ENCODE measurements at places on chromosomes 3 and 15.

- peak; percentile 10 for DNase-seq
Measured at GRCh38 chr3:113912552-113913236, 35.1 kb upstream of the ZDHHC23 start.

DNA sequence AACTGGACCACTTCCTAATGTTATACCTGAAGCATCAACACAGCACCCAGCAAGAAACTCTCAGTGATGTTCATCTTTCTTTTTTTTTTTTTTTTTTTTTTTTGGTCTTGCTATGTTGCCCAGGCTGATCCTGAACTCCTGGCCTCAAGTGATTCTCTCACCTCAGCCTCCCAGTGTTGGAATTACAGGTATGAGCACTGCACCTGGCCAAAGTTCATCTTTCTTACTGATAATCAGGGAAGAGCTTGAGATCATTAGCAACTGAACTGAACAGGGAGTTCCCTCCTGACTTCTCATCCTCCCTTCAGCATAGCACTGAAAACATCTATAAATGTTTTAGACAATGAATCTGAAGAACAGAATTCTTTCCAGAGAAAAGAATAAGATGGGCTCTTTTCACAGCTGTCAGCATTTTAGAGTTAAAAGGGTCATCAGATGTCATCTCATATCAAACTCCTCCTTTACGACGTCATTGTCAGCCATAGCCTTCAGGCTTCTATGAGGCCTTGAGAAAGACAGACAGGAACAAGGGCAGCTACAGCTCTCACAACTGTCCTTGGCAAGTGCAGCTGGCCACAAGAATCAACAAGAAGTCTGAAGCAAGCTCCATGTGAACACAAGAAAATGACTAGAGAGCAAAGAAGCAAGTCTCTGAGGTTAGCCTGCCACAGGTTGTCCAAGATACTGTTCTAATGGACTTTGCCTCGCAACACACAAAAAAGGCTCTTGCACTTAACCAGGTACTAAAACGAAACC lies 33.8 kb downstream of the SCAP start:
- no peak for DNase-seq

GRCh38 chr3:23041918-23042696 lies 161.0 kb upstream of the UBE2E2 start:
- DNase-seq = no peak

DNA sequence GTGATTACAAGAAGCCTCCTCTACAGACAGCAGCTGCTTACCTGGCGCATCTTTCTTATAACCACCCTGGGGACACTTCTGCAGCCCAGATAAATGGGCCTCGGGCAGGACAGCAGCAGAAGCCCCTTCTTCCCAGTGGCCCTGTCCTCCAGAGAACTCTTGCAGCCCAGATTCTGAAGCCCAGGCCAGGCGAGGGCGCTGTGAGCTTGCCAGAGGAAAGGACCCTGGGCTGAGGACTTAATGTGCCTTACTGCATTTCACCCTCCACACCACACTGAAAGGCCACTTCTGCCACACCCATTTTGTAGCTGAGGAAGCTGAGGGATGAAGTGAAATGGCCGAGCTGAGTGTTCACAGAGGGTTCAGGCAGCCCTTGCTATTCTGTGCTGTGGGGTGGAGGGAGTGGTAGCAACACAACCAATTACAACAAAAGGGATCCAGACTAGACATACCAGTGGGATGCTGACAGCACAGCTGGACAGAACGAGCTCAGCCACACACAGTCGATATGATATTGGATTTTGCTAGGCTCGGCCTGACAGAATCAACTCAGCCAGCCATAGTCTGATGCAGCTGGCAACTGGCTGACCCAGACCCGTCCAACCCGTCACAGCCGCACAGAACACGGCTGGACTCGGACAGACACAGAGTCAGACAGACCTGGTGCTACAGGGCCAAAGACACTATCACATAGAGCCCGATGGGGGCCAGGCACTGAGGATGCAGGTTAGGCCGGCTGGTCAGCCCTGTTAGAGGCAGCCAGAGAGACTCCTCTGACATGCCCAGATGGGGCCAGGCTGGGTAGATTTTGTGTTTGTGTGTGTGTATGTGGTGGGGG lies 7.3 kb downstream of the ACOX2 start:
- DNase-seq = peak; percentile 66

GRCh38 chr3:142269767-142270166 lies 44.4 kb upstream of the GK5 start:
- no peak for DNase-seq

- DNase-seq = no peak
Measured at GRCh38 chr3:196063049-196063448, 18.8 kb downstream of the TFRC start.

- no peak for DNase-seq
Measured at GRCh38 chr3:183044547-183045229, 54.6 kb downstream of the MCCC1 start.

DNA sequence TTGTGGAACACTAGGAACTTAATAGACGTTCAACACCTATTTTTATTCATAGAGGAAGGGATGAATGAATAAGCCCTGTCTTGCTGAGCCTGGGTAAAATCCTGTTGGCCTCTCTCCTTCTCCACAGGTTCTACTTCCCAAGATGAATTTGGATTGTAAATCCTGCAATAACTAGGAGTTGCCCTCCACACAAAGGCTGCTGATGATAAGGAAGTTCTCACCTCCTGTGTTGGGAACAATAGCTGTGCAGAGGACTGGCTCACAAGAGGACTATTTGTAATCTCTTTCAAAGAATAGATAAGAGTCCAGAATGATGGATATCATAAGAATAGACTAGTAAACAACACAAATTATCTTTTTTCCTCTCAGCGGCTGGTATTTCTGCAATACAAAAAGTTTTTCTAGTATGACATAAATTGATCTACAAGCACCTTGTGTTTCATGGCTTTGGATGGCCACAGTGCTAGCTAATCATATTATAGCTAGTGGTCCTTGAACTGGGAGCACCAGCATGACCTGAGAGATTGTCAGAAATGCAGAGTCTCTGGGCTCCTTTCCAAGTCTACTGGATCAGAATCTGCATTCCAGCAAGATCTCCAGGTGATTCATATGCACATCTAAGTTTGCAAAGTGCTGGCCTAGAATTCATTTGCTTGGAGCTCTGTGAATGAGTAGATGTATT lies 28.1 kb upstream of the COL6A6 start:
- DNase-seq = no peak

DNA sequence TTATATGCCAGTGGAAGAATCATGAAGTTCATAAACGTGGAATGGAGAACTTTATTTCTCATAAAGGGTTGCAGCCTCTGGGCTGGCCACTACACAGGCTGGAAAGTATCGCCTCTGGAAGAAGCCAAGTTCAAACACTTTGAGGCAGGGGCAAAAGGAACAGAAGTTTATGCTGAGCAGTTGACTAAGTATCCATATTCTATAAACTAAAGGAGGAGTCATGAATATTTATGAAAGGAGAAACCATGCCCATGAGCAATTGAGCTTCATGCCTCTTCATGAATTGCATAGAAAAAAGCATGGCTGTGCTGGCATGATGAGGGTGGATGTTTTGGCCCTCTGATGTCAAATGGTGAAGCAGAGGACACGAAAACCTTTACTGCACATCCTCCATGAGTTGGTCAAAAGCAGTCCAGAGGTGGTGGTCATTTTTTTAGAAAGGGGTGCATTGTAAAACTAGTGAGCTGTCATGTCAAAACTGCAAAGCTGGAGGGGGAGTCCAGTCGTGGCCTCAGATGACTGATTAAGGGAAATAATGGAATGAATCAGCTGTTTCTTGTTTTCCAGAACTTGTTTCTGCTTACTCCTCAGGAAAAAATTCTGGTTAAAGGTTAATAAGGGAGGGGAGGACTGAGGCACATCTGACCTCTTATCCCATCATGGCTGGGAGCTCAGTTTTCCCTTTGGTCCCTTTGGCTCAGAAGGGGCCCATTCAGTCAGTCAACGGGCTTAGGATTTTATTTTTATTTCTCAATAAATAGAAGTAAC lies 276.7 kb downstream of the CHL1 start:
- DNase-seq = no peak

GRCh38 chr3:116716490-116716889 lies 6.9 kb downstream of the TUSC7 start:
- DNase-seq = no peak

- no peak for DNase-seq
Measured at GRCh38 chr3:47661121-47661752, 82.6 kb upstream of the CSPG5 start.

DNA sequence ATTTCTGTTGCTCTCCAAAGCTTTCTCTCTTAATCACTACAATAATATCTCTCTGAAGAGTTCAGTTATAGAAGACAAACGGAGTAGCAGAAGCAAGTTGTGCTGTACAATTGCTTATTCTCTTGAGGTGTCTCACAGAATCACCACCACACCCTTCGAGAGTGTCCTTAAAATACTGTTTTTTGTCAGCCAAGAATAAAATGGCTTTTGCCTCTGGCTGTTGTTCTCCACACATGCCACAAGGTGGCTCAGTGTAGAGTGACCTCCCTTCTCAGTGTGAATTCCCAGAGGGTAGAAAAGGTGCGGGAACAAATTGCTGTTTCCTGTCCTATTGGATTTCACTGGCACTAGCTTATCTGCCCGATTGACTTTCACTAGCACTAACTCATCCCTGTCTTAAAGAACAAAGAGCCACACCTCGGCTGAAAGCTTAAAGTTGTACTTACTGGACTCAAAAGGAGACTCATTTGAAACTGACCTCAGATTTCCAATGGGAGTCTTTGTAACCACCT lies 134.2 kb upstream of the SATB1 start:
- peak; percentile 46 for DNase-seq

Measured in endothelial cell (in vitro differentiated cells).